Activated T-helper 17 cell treated with anti-CD3 and anti-CD28 coated beads, Interleukin-2, amount 50 U/mL, for 72 hours (primary cell): ENCODE measurements at places on chromosomes 6 and 20.

DNA sequence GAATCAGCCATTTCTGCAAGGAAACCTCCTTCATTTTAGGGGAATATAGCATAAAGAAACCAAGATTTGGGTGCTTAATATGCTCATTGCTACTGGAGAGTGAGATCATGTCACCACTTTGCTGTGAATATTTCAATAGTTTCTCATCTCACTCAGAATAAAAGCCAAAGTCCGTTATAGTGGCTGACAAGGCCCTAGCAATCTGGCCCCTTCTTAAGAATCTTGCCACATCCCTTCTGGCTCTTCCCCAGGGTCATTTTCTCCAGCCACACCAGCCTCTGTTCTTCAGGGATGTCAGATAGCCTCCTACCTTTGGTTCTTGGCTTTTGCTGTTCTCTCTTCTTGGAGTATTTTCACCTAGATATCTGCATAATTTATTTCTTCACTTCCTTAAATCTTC, 24.8 kb upstream of the MLIP start:
- ATAC-seq: no peak

DNA sequence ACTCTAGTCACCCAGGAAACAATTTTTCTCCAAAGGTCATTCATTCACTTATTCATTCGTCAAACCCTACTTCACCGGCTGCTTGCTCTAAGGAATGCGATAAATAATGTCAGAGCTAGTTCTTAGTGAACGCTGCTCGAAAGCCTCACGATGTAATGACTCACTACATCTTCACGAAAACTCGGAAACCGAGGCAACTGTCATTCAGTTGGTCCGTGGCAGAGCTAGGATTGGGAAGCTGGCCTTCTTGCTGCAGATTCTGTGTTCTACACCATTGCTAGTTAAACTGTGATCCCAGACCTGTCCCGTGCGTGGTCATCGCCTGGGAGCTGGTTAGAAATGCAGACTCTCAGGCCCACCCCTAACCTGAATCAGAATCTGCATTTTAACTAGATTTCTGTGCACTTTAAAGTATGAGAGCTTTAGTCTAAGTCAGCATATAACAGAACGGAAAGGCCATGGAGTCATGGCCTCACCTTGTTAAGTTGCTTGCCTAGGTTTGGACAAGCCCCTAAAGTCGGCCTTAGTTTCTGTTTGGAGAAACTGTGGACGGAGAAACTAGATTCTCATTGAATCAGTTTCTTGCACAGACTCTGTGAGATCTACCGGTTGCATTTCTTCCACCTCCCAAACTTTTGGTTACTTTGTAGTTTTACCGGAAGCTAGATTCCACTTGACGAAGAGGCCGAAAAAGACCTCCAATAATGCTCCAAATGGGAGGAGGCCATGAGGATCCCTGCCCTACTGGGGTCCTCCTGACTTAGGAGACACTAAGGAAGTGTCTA, 651 bp upstream of the CCND3 start:
- ATAC-seq: peak; percentile 50

DNA sequence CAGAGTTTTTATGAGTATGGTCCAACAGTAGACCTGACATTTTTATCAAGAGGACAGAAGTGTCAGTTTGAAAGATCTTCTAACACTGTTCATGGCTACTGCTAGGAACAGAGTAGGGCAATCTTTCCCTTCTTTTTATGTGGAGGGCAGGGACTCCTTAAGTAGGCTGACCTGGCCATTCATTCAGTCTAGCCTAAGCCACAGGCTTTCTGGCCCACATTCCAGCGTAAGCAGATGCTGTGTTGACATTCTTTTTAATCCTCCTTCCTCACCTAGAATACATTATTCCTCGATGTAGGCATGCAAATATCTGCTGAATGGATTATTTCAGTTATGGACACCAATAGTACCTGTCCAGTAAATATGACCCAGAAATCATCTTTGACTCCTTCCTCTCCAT, 188.3 kb downstream of the ATXN1 start:
- no peak for ATAC-seq

GRCh38 chr6:84403545-84403944, 176.1 kb upstream of the CEP162 start:
- no peak for ATAC-seq

- no peak for ATAC-seq
Observed at GRCh38 chr6:107634324-107635056, 144.6 kb downstream of the SOBP start.

- no peak for ATAC-seq
Observed at GRCh38 chr6:15475261-15475660, 187.6 kb downstream of the DTNBP1 start.

DNA sequence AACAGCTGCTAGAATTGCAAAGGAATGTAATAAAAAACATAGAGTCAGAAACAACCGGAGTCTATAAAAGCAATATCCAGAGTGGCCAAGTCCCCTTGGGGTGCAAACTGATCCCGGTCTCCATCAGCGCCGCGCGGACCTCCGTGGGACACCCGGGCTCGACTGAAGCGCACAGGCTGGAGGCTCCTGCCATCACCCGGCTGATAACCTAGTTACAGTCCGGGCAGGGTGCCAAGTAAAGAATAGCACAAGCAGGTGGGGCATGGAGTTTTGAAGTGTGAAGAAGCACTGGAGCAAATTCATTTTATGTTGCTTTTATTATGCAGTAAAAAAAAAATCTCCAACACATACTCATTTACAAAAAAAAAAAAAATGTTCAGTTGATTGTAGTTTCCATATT, 205.1 kb upstream of the GMDS start:
- no peak for ATAC-seq

DNA sequence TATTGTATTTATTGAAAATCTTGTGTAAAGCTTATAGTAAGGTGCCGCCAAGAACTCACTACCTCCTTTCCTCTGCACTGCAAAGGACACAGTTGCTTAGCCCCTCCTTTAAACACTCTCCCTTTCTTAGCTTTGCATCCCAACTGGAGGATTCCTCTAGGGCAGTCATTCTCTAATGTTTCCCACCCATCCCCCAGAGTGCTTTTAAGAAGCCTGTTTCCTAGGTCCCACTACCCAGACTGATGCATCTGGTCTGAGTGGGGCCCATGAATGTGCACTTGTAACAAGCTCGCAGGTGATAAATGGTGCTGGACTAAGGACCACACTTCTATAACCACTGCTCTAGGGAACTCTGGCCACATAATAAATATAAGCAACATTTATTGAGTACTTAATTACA, 55.2 kb downstream of the B4GALT5 start:
- ATAC-seq: no peak

GRCh38 chr20:57326667-57327455, 2.7 kb upstream of the SPO11 start:
- no peak for ATAC-seq

DNA sequence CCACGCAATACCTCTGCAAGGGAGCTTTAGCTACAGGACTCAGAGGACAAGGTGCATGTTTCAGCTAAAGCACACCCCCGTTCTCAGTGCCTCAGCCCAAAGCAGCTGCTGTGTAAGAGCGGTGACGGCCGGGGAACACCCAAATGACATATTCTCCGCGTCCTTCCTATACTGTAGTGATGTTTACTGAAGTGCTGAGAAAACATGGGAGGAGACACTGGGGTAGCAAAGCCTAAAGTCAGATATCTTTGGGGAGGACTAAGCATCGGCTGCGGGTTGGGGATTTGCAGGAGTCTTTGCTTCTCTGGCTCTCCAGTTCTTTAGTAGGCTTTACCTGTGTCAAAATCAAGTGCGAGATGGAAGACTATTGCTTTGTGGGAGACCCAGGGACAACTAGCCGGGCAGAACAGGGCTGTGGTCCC, 1.7 kb downstream of the SLC22A23 start:
- peak; percentile 57 for ATAC-seq

DNA sequence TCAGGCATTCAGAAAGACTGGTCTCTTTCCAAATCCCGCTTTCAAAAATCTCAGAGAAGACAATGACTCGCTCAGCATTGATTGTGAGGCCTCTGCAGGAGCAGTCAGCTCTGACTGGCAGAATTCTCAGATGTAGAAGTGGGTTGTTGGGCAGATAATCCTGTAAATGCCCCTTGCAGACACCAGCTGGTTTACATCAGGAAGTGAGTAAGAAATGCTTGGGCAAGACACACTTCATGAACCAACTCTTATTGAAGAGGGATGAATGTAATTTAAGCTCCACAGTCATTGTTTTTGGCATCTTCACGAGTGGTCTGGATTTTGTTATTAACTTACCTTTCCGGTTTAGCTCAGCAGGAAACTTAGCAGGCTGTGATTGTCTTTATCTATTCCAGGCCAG, 166.6 kb downstream of the PLCB4 start:
- no peak for ATAC-seq

DNA sequence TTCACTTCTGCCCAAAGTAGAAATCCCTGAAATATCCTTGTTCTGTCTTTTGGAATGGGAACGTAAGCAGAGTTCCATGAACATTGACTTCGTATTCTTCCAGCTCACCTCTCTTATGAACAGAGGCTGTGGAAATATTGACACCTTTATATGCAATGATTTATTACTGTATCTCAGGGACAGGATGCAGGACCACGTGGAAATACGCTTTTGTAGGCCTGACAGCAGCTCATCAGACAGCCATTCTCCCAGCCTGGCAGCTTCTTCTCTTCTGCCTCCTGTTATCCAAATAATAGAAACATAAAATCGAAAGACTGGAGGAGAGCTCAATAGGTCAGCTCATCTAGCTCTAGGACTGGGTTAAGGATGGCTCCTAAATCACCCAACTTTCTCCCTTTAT, 106.2 kb upstream of the DTNBP1 start:
- no peak for ATAC-seq

DNA sequence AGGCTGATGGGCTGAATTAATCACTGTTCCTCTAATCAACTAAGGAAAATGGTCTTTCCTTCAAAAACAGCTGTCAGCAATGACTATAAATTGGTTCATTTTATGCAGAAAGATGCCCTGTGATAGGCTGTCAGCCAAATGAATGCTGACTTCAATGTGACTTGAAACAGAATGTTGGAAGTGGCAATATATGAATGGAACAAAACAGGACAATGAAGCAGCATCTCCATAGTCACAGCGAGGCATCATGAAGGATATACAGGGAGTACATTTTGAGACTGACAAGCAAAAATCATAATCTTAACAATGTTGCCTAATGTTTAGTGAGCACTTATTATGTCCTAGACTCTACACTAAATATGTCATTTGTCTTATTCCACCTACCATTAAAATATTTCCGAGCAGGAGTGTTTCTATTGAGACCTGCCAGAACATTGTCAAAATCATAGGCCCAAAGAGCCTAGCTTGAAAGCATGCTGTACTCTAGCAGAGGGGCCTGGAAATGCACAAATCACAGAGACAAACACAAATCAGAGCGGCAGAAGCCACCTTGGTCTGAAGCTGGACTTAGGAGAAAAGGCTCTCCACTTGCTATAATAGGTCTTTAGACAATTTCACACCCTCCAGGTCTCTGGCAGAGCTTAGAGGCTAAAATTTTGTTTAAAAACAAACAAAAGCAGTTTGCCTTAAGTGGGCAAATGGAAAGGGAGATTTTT, 63.3 kb downstream of the FAM50B start:
- ATAC-seq: no peak

- no peak for ATAC-seq
Observed at GRCh38 chr6:110486756-110487155, 10.3 kb upstream of the SLC22A16 start.

GRCh38 chr6:154619146-154619545, 108.7 kb upstream of the CNKSR3 start:
- ATAC-seq: no peak

DNA sequence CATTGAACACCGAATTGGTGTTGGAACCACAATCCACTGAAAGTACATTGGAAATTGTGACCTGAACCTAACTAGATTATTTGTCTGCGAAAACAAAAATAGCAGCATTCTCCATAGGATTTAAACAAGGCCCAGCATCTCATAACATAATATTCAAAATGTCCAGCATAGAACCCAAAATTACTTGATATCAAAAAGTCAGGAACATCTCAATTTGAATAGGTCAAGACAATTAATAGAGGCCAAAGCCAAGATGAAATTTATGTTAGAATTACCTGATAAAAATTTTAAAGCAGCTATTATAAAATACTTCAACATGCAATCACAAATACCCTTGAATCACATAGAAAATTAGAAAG, 42.4 kb upstream of the CD2AP start:
- no peak for ATAC-seq

- ATAC-seq: no peak
Observed at GRCh38 chr6:168417679-168418557, 23.1 kb upstream of the SMOC2 start.
